Neural progenitor cell (in vitro differentiated cells): ENCODE measurements at places on chromosomes 5 and 9.

- DNase-seq = no peak
Measured at GRCh38 chr9:89305868-89306267, 5.1 kb upstream of the CKS2 start.

- no peak for DNase-seq
Measured at GRCh38 chr9:97504381-97505216, 3.1 kb downstream of the TMOD1 start.

- no peak for DNase-seq
Measured at GRCh38 chr9:136004219-136004618, 43.0 kb upstream of the UBAC1 start.

DNA sequence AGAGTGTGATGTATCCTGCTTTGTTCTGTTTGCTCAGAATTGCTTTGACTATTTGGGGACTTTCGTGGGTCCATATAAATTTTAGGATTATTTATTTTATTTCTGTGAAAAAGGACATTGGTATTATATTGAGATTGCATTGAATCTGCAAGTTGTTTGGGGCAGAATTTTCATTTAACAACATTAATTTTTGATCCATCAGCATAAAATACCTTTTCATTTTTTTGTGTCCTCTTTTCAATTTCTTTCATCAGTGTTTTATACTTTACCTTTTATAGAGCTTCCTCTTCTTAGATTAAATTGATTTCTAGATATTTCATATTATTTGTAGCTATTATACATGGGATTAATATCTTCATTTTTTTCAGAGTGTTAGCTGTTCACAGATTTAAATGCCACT is 40.8 kb upstream of the FBXL7 start:
- DNase-seq = no peak

GRCh38 chr9:98821831-98822230 is 14.4 kb downstream of the GALNT12 start:
- DNase-seq = no peak

GRCh38 chr5:180486636-180487149 is 7.5 kb upstream of the CNOT6 start:
- DNase-seq = no peak

DNA sequence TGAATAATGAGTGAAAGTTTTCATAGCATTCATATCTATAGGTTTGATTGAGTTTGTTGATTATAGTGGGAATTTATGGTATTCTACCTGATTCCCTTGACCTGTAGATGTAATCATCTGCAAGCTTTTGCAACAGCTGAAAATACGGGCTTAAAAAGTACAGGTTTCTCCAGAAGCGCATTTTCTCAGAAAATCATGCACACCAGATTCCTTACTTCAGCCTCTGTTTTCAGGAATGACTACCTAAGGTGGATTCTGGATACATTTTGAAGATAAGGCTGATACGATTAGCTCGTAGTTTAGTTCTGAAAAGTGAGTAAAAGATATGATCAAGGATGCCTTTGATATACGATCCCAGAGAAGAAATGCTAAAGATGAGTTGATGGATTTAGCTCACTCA is 694.8 kb upstream of the CDH10 start:
- DNase-seq = no peak

- no peak for DNase-seq
Measured at GRCh38 chr9:110797611-110798010, 129.0 kb downstream of the MUSK start.

- no peak for DNase-seq
Measured at GRCh38 chr9:131598121-131598520, 52.8 kb downstream of the PRRT1B start.

DNA sequence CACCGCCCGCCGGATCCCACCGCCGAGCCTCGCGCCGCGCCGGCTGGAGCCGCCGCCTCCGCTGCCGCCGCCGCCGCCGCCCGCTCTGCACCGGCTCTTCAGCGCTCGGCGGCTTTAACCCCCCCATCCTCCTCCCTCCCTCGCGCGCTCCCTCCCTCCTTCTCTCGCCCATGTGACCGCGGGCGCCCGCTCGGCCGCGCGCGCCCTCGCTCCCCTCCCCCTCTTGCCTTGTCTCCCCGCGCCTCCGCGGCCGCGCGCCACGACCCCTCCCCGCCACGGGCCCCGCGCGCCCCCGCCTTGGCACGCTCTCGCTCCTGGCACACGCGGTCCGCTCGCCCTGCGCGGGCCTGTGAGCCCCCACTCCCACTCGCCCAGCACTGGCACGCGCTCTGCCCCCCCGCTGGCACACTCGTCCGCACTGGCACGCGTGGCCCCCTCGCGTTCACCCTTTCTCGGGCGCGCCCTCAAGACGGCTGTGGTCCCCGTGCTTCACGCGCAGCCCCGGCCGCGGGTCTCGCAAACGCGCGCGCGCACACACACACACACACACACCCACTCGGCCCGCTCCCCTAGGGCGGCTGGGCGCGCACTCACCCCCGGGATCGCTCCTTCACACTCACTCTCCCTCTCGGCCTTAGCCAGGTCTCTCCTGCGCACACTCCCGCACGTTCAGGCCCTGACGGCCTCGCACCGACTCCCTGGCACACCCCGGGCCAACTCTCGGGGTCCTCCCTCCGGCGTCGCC is at the start of gene CNTFR:
Gene CNTFR, minus strand, starts transcription at position 89 of the 745 bp plus-strand sequence. CDS start 20,743 bp downstream, outside the sequence.
- DNase-seq = peak; percentile 88

DNA sequence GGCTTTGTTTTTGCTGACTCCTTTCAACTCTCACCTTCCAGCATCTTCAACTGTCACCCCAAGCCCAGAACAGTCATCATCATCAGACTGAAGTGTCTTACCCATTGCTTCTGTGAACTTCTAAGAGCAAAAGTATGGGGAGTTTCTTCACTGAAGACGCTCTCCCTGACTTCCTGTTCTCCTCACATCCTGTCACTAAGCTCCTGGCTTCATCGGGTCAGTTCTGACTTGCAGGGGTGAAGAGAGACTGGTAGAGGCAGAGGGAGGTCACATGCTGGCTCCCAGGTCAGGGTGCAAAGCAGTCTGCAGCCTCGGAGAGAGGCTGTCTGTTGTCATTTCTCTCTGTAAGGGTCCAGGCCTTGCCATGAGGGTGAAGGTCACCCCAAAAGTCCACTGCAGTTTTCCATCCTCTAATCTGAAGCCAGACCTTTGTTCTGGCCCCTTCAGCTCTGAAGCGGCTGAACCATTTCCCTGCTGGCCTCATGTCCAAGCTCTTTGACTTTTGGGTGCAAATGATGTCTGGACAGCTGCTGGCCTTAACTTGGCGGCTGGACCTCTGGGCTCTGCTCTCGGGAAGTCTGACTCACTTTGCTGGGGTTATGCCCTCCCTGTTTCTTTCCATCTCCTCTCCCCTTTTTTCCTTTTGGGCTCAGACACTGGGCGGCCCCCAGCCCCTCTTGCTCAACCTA is 305.0 kb downstream of the RAB3C start:
- no peak for DNase-seq

DNA sequence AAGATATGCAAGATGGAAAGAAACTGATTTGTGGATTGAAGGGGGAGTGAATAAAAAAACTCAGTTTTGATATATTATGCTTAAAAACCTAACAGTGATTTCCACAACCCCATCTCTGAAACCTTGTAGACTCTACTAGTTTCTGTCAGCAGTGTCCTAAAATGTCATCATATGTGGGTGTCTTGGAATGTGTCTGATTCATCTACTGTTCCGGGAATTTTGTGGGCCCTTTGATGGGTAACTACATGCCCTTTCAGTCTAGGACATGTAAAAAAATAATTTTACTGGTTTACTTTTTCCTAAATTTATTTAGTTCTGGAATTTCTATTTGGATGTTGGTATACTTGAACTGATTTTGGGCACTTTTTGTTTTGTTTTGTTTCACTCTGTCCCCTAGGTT is 118.9 kb upstream of the NMUR2 start:
- DNase-seq = no peak

GRCh38 chr5:83255268-83255667 is 177.9 kb downstream of the XRCC4 start:
- no peak for DNase-seq

GRCh38 chr9:125359011-125359410 is 97.4 kb downstream of the GAPVD1 start:
- DNase-seq = no peak

DNA sequence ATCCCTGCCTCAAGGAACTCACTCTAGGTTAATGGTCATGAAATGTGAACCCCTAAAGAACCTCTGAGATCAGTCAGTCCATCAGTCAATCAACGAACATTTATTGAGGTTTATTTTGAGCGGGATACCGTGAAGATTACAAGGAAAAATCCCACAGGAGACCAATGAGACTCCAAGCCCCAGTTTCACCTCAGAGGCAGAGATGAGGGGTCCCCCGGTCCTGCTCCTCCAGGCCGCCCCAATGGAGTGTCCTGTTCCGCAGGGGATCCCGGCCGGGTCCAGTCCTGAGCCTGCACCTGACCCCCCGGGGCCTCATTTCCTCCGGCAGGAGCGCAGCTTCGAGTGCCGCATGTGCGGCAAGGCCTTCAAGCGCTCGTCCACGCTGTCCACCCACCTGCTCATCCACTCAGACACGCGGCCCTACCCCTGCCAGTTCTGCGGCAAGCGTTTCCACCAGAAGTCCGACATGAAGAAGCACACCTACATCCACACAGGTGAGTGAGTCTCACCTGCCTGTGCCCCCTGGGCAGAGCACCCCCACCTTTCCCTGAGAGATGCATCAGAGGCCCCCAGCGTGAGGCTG is 11.0 kb downstream of the GFI1B start:
- no peak for DNase-seq

DNA sequence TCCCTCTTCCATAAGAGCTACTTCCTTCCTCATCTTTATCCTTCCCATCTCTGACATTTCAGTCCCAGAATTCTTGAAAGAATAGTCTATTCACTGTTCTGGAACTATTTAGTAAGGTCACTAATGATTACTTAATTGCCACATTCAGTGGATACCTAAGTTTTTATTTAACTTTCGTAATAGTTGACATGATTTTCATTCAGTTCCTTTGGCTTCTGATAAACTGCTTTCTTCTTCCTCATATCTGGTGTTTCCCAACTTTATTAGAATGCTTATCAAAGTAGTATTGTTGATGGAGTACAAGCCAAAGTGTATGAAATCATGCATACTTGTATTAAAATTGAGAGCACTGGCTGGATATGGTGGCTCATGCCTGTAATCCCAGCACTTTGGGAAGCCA is 10.8 kb downstream of the UBE2D2 start:
- no peak for DNase-seq

DNA sequence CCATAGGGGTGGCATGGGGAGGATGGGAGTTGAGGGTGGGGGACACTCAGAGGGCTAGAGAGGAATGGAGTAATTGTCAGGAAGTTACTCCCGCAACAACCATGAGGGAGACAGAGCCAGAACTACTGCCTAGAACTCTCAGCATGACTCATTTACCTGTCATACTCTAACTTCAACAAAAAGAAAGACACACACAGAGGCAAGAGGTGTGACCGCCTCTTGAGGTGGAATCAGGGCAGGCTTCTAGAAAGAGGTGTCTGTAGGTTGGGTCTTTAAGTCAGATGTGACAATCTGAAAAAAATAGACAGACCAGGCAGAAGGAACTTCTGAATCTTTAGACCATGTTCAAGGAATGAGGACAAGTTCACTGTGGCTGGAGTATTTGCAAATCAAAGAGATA is 73.4 kb downstream of the GABBR2 start:
- no peak for DNase-seq

DNA sequence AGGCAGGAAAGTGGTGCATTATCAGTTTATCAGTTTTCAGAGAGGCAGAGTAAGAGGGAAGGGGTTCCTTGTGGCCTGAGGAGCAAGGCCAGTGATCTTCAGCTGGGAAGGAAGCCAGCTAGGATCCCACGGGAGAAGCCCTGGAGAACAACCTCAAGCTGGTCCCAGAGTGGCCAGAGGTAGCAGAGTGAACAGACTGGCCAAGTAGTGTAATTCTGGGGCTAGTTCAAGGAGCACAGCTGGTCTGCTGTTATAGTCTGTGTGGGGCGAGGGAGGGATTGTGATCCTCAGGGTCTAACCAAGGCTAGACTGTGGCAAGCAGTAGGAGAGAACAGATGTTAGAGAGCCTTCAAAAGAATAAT is 164.6 kb downstream of the CARTPT start:
- no peak for DNase-seq

GRCh38 chr5:121667292-121667691 is 184.4 kb upstream of the FTMT start:
- DNase-seq = no peak
